Ecto neural progenitor cell (in vitro differentiated cells): ENCODE measurements at places on chromosomes 12 and 14.

GRCh38 chr12:38588624-38589305 is 272.2 kb downstream of the ALG10B start:
- DNase-seq: no peak

GRCh38 chr14:70622111-70622712 is 19.5 kb upstream of the TTC9 start:
- peak; percentile 50 for DNase-seq

GRCh38 chr14:44995770-44996294 is 33.8 kb downstream of the TOGARAM1 start:
- no peak for DNase-seq

DNA sequence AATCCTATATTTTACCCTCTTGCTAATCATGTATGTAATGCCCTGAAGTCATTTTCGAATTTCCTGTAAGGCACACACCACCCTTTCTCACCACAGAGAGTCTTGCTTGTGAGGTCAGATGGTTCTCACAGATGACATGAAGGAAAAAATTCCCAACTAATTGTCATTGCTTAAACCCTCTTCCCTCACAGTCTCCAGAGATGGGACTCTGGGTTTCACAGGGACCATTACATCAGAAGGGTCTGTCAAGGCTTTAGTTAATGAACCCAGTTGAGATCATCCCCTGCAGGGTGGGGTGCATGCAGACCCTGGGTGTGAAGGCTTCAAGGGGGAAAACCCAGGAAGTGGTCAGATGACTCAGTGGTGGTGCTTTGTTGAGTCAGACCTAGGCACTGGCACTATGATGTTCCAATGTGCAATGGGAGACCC is 229.6 kb downstream of the BCAT1 start:
- DNase-seq: no peak

DNA sequence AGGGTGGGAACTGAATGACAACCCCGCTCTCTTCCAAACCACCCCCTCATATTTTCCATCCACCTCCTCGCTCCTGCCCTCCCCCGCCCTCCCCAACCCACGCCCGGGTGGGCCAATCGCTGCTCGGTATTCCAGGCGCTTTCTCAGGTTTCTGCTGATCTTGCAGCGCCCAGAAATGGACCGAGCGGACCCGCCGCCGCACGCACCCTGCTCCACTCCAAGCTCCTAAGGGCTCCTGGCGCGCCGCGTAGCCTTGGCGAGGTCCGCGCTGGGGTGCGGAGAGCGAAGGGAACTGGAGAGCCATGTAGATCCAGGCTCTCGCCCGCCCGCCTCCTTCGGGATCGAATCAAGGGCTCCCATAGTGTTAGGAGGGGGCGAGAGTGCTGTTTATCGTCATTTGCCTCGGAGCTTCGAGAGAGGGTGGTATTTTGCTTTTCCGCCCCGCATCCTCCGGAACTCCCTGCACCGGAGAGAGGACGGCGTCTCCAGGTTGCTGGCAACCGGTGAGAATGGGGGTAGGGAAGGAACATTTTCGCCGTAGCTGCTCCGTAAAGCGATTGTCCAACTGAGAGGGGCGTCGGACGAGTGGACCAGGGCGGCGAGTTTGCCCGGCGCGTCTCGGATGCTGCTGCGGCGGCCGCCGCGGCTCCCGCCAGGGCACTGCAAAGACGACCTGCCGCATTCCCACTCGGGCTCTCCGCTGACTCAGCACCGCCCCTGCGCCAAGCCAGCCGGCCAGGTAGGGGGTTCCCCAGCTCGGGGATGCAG is at the start of gene KCNA1:
Gene KCNA1, plus strand, starts transcription at position 172 of the 768 bp plus-strand sequence. CDS start 1,474 bp downstream, outside the sequence.
- DNase-seq: peak; percentile 83

DNA sequence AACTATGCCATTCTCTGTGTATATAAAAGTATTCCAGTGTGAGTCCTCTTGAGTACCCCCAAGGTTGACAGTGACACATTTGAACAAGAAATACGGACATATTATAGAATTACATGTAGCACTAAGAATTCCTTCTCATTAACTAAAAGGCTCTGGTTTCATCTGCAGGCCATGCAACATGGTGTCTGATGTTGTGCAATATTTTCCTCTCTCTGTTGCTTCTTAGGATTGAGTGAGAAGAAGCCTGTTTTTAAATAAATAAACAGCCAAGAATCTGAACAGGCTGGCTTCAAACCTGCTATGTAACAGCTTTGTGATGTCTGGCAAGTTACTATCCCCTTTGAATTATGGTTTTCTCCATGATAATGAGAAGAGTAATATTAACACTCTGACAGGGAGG is 22.2 kb upstream of the CCER1 start:
- DNase-seq: no peak

- DNase-seq: no peak
These were observed 95.3 kb downstream of the CATSPERB start for GRCh38 chr14:91636604-91637003.

GRCh38 chr12:30268041-30268440 is 427.6 kb downstream of the IPO8 start:
- no peak for DNase-seq

DNA sequence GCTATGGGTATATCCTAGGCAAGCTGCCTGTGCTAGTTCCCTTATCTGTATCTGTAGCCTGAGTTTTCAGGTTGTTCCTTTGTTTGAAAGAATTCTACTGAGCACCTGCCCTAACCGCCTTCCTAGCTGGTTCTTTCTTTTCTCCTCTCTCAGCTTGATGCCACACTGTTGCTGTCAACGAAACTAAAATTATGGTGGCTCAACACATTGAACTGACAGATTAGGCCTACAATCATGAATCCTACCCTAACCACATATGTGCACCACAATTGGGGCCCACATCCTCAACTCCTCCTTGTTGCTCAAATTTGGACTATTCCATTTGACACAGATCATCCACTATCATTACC is 36.2 kb upstream of the RESF1 start:
- no peak for DNase-seq

- no peak for DNase-seq
These were observed 541.6 kb upstream of the FLRT2 start for GRCh38 chr14:84988357-84988756.

- DNase-seq: no peak
These were observed 24.7 kb upstream of the SOCS2 start for GRCh38 chr12:93547778-93548177.

GRCh38 chr12:33605757-33606156 is 166.1 kb upstream of the SYT10 start:
- DNase-seq: no peak
